ENCODE measurements at places on chromosomes 11 and 22. TPM values are rescaled to one million over a fixed set of nuclear protein-coding genes. Genes with fewer than 3 reads are reported as not detected.

ANGPTL5 gene
- total RNA-seq = not detected

ABTB2 gene
- total RNA-seq = 5.3 TPM

GRCh38 chr11:73114110-73114834, 27.8 kb downstream of the FCHSD2 start:
- no peak for DNase-seq

- no peak for DNase-seq
These were observed 31.5 kb downstream of the ARVCF start for GRCh38 chr22:19984851-19985811.

DNA sequence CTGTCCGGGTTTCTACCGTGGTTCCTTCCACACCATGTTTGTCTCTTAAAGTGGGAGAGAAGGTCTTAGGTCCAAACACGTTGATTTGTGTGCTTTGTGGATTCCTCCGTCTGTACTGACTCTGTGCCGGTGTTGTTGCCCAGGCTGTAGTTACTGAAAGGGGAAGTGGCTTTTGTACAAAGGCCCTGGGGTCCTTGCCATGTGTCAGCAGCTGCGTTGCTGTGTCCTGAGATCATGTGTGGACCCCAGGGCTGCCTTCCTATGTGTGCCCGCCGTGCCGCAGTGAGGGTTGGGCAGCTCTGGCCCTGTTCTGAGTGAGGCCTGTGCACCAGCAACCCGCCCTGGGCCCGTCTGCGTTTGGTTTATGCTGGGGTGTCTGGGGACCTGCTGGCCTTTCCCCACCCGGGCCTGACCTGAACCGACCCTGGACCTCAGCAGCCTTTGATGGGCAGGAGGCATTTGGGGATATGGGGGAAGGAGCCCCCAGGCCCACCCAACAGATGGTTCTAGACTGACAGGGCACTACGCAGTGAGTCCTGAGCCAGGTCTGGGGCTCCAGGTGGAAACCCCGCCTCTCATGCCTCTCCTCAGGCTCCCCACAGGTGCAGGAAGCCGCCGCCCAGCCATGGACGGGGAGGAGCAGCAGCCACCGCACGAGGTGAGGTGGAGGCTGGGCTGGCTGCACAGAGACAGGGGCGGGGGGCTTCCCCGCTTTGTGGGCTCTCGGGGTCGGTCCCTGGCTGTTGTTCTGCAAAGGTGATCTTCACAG, 6.9 kb downstream of the TRABD start:
- DNase-seq = no peak

DNA sequence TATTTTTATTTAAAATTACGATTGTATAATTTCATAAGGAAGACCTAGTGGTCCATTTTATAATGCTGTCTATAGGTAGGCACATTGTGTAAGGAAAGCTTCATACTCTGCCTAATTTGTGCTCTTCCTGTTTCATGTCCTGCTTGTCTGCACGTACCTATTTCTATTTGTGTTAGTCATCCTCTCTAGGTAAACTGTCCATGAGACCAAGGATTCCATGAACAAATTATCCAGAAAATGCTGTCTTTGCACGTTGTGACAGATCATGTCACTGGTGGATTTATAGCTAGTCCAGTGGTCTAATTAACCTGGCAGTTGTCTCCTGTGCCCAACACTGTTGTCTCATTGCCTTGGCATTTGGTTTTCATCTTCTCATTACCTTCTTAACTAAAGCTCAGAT, 44.7 kb downstream of the DNAJC24 start:
- DNase-seq = no peak

- DNase-seq = no peak
These were observed 223.4 kb downstream of the FAM76B start for GRCh38 chr11:95566211-95566610.

All from H9 (cell line).